CD4-positive, alpha-beta T cell (primary cell): ENCODE measurements at places on chromosomes 3 and 15. TPM values are rescaled to one million over a fixed set of nuclear protein-coding genes. Genes with fewer than 3 reads are reported as not detected.

DNA sequence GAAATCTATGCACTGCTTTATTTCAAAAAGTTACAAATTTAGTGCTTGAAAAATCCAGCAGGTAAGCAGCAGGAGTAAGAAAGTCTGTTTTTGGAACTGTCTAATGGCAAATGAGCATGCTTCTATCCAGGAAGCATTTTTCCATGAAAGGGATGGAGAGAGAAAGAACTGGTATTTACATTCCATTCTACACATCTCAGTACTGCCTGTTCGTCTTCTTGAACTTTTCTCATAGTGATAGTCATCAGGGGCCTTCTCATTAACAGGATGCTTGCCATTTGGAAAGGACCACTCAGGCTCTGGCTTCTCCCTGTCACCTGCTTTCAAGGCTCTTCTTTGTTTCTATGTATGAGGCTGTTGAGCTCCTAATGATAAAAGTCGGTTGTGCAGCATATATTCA is 267.3 kb upstream of the IL12A start:
- no peaks in the 10 kb centered on the region for H3K27me3 ChIP-seq
- H3K4me3 ChIP-seq: no peak overlapping the region
- DNase-seq: no peak

DNA sequence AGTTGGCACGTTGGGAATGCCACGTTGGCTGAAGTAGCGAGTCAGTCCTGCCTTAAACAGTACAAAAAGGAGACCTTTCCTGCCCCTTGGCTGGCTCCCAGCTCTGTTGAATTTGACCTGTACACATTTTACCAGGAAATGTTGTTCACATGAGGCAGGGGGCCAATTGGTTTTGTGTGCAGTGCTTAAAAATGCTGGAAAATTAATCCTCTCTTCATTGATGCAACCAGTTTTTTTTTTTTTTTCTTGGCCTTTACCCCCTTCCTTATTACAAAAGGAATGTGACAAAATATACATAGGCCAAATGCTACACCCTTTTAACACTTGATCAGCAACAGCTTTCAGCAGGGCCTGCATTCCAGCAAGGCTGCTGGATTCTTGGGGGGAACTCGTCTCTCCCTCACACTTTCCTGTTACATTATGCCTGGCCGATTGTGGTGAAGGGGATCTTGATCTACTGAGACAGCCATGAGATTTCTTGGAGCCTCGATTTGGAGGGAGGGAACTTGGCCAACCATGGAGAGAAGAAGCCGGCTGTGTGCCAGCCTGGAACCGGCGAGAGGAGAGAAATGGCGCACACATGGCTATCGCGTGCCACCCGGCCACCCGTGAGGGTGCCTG is 93.1 kb downstream of the DNASE1L3 start:
- no peak for DNase-seq
- peaks cover 34% of the 10 kb centered on the region for H3K36me3 ChIP-seq
- peaks cover 23% of the 10 kb centered on the region for H3K4me1 ChIP-seq

RTP1 gene
- not detected for total RNA-seq

DNA sequence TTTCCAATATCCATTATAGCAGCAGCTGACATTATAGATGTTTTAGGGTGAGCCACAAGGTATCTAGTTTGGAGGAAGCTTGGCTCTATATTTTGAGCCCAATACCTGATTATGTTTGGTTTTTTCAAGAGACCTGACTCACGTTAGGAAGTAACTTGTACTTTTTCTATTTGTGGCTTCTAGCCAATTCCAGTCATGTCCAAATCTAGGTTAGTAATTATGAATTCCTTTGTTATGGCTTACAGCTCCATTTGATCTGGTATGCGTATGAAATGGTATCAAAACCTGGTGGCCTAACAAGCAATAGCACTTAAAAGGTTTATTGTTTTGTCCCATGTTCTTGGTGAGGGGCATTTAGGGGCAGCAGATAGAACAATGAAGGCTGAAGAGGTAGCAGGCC is 115.9 kb downstream of the TOP2B start:
- no peaks in the 10 kb centered on the region for H3K4me1 ChIP-seq
- H3K27ac ChIP-seq: no peak overlapping the region
- no peak overlapping the region for H3K4me3 ChIP-seq
- H3K36me3 ChIP-seq: no peaks in the 10 kb centered on the region
- DNase-seq: no peak

DNA sequence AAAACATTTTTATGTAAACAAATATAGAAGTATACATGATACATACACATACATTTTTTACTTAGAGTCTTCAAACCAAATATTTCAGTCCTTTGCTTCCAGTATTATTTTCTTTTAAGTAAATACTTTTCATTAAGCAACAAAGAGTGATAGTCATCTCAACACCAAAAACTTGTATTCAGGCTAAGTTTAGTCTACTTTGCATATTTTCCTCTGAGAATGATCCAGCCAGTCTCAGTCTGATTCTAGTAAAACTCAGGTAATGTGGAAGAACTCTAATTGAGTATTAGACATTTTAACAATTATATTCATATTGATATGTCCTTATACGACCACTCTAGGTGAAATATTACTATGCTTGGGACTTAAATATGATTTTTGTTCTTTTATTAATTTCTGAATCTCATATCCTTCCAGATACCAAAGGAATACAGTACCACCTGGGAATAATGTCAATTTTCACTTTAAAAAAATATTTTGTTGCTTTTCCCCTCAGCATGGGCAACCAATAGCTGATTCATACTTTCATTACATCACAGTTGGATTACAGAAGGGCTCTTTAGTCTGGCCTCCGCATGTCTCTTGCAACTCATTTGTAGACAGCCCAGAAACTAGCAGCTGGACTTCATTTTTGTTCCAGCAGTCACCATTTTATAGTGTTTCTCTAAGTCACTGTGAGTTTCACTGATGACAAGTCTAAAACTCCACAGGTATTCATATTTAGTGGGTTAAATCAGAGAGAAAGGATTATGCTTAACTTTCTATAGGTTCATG is 390.4 kb downstream of the ZBTB20 start:
- no peak overlapping the region for H3K27ac ChIP-seq
- no peak for DNase-seq

GRCh38 chr15:75112848-75113492 is 88.7 kb upstream of the C15orf39 start:
- no peak overlapping the region for H3K4me3 ChIP-seq
- H3K4me1 ChIP-seq: peaks cover 25% of the 10 kb centered on the region
- no peak for DNase-seq
- H3K36me3 ChIP-seq: no peaks in the 10 kb centered on the region

GOLGA6L10 gene
- 0.93 TPM for total RNA-seq

- H3K27me3 ChIP-seq: no peaks in the 10 kb centered on the region
- H3K4me1 ChIP-seq: no peaks in the 10 kb centered on the region
- DNase-seq: no peak
- no peaks in the 10 kb centered on the region for H3K36me3 ChIP-seq
- no peak overlapping the region for H3K27ac ChIP-seq
Observed at GRCh38 chr3:80806673-80807072, 954.8 kb downstream of the GBE1 start.

DNA sequence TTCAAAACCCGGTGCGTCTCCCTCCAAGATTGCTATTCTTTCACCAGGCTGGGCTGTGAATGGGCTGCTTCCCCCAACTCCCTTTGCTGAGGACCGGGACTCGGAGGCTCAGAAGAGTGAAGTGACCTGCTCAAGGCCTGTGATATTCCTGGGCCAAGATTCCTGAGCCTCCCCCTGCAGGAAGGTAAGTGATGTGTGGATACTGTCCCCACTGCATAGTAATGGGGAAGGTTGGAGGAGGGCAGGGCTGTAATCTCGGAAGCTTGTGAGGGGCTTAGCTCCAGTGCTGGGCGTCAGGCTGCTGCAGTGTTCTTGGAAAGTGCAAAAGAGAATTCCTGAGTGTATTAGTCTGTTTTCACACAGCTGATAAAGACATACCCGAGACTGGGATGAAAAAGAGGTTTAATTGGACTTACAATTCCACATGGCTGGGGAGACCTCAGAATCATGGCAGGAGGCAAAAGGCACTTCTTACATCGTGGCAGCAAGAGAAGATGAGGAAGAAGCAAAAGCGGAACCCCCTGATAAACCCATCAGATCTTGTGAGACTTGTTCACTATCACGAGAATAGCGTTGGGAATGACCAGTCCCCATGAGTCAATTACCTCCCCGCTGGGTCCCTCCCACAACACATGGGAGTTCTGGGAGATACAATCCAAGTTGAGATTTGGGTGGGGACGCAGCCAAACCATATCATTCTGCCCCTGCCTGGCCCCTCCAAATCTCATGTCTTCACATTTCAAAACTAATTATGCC is 67.6 kb downstream of the EFCAB12 start:
- DNase-seq: no peak
- no peak overlapping the region for H3K4me3 ChIP-seq
- no peaks in the 10 kb centered on the region for H3K27me3 ChIP-seq
- H3K36me3 ChIP-seq: no peaks in the 10 kb centered on the region
- no peak overlapping the region for H3K27ac ChIP-seq

DNA sequence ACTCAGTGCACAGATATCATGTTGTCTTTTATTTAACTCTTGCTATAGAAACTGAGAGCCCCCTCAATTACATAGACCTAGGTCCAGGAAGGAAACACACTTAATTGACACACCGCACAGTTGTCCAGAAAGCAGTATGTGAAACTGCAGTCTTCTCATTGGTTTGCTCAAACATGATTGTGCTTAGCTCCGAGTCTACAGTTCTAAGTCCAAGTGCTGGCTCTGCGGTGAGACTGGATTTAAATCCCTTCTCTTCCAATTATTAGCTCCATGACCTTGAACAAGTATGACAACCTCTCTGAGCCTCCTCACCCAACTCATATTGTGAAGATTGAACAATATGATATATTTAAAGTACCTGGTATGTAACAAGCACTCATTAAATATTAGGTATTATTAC is 19.0 kb upstream of the AHSG start:
- peaks cover 4% of the 10 kb centered on the region for H3K4me1 ChIP-seq
- H3K36me3 ChIP-seq: no peaks in the 10 kb centered on the region
- H3K27me3 ChIP-seq: no peaks in the 10 kb centered on the region

DNA sequence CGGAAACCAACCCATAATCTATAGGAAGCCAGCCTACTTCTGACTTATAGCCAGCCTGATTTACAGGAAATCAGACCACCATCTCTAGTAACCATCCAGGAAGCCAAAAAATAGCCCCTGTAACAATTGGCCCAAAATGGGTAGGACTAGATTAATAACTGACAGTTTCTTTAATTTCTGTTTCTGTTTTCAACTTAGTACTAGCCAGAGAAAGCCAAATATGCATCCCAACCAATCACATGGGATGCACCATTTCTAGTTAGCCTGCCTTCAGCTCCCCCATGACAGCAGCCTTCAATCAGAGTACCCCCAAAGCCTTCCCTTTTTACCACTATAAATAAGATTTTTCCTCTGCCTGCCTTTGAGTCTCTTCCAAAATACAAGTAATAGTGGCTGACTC is 239.1 kb upstream of the GADL1 start:
- H3K4me3 ChIP-seq: no peak overlapping the region
- H3K36me3 ChIP-seq: no peaks in the 10 kb centered on the region
- H3K27me3 ChIP-seq: no peaks in the 10 kb centered on the region

DNA sequence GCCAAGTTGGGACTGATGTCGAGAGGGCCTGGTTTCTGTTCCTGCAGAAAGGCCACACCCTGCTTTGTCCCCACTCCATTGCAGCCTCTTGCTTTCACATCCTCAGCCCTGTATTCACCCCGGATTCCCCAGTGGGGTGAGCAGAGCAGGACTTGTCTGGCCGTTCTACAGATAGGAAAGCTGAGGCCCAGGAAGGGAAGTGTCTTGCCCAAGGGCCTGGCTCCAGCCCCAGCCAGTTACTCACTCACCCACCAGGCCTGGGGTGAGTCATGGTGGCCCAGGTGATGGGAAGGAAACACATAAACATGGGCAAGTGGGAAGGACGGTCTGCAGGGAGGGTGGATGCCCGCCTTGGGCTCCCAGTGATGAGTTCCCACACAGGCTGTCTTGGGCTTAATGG is 6.1 kb upstream of the DUSP7 start:
- no peak overlapping the region for H3K27ac ChIP-seq
- no peaks in the 10 kb centered on the region for H3K27me3 ChIP-seq
- peaks cover 9% of the 10 kb centered on the region for H3K4me1 ChIP-seq
- H3K36me3 ChIP-seq: no peaks in the 10 kb centered on the region

ANKRD34C gene
- not detected for total RNA-seq

COL6A5 gene
- not detected for total RNA-seq

DNA sequence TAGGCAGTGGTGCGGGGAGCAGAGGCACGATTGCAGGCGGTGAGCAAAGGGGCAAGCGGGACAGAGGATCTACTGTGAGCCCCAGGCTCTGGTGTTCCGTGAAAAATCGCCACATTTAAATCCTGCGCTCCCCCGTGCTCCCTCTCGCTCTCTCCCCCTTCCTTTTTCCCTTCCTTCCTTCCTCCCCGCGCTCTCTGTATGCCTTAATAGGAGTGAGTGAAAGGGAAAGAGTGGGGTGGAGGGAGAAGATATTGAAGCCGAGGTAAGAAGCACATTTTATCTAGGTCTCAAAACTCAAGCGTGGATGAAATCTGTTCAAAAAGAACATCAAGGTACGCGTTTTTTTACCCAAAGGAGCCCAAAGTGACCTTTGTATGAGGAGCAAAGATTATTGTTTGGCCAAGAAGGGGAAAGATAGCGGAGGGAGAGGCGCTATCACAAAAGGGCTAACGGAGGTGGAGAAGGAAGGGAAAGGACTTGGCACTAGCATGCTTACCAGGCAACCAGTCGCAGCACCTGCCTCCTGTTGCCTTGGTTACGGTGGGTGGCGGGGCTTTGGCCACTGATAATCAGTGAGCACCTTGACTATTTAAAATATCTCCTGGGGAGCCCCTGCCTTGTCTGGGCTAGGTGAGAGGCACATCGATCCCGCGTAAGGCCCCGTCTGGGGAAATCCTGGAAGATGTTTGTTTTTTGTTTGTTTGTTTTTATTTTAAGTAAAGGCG is 14.9 kb upstream of the AEN start:
- no peak overlapping the region for H3K27ac ChIP-seq
- no peaks in the 10 kb centered on the region for H3K36me3 ChIP-seq
- no peak overlapping the region for H3K4me3 ChIP-seq
- H3K4me1 ChIP-seq: peaks cover 25% of the 10 kb centered on the region
- no peak for DNase-seq
- H3K27me3 ChIP-seq: peaks cover 82% of the 10 kb centered on the region

- H3K4me1 ChIP-seq: no peaks in the 10 kb centered on the region
- H3K27ac ChIP-seq: no peak overlapping the region
- peaks cover 4% of the 10 kb centered on the region for H3K36me3 ChIP-seq
- H3K4me3 ChIP-seq: no peak overlapping the region
- no peaks in the 10 kb centered on the region for H3K27me3 ChIP-seq
- DNase-seq: no peak
Observed at GRCh38 chr3:52865994-52866393, 31.2 kb upstream of the MUSTN1 start.
